ENCODE measurements at places on chromosomes 5 and 9. TPM values are rescaled to one million over a fixed set of nuclear protein-coding genes. Genes with fewer than 3 reads are reported as not detected.
A peak's percentile ranks its signal among the peaks of the same experiment; 100 is the strongest.

GRCh38 chr5:151006704-151007334 lies 13.6 kb upstream of the GPX3 start:
- peak; percentile 73 for DNase-seq

DNA sequence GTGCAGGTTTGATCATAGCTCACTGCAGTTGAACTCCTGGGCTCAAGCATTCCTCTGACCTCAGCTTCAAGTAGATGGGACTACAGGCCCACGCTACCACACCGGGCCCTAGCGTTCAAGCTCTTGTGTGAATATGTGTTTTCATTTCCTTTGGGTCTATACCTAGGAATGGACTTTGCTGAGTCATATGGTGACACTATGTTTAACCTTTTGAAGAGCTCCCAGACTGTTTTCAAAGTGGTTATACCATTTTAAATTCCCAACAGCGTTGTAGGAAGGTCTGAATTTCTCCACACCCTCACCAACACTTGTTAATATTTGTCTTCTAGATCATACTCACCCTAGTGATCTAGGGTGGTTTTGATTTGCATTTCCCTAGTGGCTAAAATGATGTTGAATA lies 33.5 kb downstream of the FAF2 start:
- no peak for DNase-seq

GRCh38 chr5:56301069-56301468 lies 67.9 kb upstream of the ANKRD55 start:
- no peak for DNase-seq

DNA sequence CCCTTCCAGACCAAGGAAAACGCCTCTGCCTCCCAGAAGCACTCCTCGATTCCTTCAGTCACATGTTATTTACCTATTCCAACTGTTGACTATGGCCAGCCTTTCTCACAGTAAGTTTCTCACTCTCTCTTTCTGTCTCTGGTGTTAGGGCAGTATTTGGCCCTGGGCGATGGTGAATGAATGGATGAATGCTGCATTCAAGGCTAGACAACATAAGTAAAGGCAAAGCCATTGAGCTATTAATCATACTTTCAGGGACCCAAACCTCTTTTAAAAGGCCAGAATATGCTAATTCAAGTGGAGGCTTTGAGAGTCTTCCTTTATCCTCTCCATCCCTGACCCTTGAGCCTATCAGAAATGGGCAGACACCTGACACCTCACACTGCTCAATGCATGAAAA lies 78.5 kb downstream of the SEC61B start:
- DNase-seq = no peak

GRCh38 chr9:74760031-74760700 lies 127.6 kb downstream of the TRPM6 start:
- DNase-seq = no peak

DNA sequence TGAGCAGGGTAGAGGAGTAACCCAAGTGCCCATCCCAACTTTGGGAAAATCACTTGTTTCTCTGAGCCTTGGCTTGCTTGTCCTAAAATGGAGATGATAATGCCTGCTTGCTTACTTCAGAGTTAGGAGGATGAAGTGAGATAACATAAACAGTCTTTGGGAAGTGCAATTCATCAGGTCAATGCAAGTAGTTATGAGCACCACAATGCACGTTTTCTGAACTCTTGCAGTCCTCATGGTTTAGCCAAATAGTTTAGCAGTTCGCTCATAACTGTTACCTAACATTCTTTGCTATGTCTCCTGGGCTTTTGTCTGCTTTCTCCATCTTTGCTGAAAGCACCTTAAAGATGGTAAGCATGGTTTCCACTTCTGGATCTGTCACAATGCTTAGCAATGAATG lies 270.0 kb downstream of the ADAMTSL1 start:
- DNase-seq = no peak

GRCh38 chr5:126865299-126865698 lies 88.4 kb downstream of the LMNB1 start:
- DNase-seq = no peak

DNA sequence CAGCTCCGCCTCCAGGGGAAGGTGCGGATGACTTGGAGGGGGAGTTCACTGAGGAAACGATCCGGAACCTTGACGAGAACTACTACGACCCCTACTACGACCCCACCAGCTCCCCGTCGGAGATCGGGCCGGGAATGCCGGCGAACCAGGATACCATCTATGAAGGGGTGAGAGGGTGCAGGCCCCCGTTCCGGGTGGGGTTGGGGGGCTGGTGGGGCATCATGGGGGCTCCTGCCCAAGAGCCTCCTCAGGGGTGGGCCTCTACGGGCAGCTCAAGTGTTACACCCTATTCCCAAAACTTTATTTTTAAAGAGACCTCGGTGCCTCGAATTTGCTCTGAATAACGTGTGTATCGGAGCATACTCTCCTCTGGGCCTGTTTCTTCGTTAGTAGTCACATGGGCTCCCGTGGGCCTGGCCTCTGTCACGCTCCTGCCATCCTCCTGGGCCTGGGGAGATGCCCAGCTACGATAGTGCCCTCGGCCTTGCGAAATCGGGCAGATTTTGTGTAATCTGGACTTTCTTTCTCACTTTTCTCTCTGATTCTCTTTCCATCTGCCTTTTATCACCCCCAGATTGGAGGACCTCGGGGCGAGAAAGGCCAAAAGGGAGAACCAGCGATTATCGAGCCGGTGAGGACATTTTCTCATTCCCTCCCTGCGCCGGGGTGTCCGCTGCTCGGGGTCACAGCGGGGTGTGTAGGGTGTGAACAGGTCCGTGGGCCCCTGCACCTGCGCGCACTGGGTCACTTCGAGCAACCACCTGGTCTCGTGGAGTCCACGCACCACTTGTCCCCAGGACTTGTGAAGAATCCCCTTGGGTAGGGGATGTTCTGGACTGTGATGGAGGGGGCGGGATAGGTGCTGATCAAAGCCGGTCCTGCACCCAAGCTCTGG lies 90.1 kb downstream of the COL5A1 start:
- no peak for DNase-seq

DDX4 gene
- not detected for total RNA-seq

All from lower lobe of right lung (tissue), 2 donors.